NCI-H1417 treated with DMSO at 0.1 percent for 48 hours (cell line): ENCODE measurements at places on chromosomes 3 and 15.

- no peak for DNase-seq
Measured at GRCh38 chr3:74592359-74592758, 22.1 kb downstream of the CNTN3 start.

GRCh38 chr3:114527036-114527644 lies 233.3 kb downstream of the TIGIT start:
- no peak for DNase-seq

- no peak for DNase-seq
Measured at GRCh38 chr3:36859494-36859893, 85.4 kb downstream of the TRANK1 start.

DNA sequence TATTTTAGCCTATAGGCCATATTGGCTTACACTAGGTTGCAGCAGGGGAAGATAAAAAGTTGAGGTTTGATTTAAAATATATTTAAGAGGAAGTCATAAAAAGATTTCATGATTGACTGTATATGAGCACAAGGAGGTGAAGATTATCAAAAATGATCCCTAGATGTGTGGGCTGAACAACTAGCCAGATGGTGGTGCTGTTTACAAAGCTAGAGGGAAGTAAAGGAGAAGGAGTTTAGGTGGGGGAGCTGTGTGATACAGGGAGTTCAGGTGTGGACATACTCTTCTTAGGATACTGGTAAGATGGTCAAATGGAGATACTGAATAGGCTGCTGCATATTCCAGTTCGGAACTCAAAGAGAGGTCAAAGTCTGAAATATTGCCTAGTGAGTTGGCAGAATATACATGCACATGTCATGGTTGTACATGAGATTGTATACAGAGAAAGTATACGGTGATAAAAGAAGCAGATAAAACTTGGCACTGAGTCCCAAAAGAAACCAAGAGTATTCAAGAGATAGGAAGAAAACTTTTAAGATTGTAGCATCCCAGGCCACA lies 727.8 kb downstream of the NLGN1 start:
- DNase-seq, result peak; percentile 37
